ENCODE measurements at places on chromosomes 5 and 9.

- no peak for DNase-seq
Observed at GRCh38 chr5:5705010-5705409, 282.5 kb downstream of the ICE1 start.

DNA sequence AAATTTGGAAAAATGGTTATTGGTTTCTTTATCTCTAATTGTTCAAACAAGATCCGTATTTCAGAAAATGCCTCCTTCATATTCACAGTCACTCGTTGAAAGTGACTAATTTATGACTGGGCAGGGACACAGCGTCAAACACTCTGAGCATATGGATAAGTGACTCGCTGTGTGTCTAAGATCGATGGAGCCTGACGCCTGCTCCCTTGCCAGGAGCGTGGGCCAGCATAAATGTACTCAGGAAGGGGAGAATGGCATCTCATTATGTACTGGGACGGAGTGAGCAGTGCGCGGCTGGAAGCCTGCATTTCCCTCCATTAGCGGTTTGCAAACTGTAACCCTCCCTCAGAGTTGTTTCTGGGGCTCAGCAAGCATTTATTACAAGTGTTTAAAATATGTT lies 79.8 kb upstream of the CAST start:
- DNase-seq: no peak

- DNase-seq: no peak
Observed at GRCh38 chr5:15263406-15263805, 236.6 kb upstream of the FBXL7 start.

DNA sequence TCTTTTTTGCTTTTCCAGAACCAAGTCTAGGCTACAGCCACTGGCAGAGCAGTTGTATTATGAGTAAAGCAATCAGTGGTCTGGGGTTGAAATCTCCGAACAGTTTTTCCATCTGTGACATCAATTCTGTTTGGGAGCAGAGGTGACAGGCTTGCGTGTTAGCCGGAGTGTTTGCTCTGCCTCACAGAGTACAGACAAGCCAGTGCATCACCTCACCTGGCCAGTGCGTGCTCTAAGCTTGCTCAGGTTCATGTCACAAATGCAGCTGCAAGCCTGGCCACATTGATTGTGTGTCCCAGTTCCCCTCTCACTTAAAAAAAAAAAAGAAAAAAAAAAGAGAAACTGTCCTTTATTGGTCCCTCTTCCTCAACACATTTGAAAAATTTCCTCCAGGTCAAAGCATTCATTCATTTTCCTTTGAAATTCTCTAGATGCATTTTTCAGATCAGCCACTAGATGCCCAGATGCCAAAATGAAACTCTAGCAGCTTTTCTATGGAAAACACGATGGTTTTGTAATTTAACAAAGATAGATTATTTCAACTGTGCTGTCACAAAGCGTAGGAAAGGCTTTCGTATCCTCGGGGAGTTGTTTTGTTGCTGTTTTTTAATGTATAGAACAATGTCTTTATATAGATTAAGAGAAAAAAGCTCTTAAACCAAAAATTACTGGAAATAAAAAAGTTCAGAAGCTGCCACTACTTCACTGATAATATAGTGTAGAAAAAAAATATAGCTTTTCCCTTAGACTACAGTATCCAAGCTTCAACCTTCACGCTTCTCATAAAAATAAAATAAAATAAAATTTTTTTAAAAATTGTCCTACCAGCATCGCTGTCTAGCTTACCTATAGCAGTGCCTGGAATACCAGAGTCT lies 585.5 kb downstream of the TLE1 start:
- DNase-seq: no peak

DNA sequence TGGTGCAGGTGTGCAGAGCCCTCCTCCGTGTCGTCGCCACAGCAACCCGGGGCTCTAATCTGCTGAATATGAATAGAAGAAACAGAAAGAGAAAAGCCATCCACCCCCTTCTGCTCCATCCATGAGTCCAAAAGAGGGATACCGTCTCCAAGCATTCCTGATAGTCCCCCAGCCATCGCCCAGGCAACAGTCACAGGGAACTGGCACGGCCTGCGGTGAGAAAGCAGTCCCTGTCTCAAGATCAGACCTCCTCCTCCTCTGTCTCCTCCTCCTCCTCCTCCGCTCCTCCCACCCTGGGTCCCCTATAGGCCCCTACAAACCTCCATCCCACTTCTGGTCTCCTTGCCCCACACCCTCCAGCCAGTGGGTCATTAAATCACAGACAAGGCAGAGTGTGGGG lies 308.1 kb upstream of the MPDZ start:
- DNase-seq: no peak

DNA sequence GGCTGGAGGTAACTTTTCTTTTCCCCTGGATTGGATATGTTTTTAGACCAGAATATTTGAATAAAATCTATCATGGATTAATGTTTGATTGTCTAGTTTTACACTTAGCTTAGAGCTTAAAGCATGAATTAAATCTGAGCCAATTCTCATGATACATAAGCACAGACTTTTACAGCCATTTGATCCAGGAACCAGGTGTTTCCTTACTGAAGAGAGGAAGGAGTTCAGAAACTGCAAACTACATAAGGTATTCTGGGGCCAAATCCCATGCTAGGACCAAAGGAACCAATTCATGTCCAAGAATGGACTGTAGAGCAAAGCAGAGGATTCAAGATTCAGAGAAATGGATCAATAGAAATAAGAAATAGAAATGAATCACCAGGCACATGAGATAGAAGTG lies 360.4 kb upstream of the ZNF608 start:
- DNase-seq: no peak

DNA sequence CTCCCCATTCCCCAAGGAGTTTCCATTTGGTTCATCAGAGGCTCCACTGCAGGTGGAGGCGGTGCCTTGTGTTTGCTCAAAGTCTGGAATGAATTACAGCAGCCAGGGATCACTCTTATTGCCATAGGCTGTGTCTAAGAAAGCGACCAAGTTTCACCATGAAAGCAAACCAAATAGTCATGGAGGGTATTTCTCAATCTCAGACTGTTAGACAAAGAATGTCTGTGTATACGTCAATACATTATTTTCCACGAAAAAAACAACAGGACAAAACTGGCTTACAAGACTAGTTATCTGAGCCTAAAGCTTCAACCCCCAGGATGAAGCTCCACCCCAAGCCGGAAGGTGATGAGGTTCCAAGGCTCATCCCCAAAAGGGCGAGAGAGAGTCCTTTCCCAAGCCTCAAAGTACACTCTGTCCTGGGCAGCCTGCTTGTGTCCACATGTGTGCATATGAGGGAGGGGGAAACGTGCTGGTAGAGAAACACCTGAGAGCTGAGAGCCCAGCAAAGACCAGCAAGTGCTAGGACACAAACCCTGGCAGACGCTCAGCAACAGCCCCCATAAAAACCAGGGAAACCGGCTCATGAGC lies 4.3 kb downstream of the B4GALT1 start:
- peak; percentile 59 for DNase-seq

DNA sequence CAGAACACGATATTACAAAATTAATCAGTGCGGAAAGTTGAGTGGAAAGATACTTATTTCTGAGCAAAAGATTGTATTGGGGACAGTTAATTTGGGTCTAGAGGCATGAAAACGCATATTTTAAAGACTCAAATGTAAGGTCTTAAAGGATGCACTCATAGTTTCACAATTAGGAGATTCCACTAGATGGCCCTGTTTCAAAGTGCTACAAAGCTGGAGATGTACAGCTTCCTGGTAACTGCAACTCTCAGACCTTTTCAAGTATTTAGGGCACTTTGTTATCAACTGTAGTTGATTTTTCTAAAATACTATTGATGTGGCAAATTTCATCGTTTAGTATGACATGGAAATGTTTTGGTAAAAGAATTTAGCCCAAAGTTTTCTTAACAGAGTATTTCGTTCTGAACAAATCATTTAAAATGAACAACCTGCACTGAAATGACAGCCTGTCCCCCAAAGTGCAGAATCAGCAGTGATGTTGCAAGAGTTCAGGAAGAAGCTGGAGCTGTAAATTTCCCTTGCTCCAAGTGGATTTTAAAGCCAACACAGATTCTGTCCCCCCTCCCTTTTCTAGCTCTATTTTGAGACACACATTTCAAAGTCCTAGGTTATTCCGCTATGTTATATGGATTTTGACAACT lies 16.2 kb upstream of the NDUFB6 start:
- no peak for DNase-seq

DNA sequence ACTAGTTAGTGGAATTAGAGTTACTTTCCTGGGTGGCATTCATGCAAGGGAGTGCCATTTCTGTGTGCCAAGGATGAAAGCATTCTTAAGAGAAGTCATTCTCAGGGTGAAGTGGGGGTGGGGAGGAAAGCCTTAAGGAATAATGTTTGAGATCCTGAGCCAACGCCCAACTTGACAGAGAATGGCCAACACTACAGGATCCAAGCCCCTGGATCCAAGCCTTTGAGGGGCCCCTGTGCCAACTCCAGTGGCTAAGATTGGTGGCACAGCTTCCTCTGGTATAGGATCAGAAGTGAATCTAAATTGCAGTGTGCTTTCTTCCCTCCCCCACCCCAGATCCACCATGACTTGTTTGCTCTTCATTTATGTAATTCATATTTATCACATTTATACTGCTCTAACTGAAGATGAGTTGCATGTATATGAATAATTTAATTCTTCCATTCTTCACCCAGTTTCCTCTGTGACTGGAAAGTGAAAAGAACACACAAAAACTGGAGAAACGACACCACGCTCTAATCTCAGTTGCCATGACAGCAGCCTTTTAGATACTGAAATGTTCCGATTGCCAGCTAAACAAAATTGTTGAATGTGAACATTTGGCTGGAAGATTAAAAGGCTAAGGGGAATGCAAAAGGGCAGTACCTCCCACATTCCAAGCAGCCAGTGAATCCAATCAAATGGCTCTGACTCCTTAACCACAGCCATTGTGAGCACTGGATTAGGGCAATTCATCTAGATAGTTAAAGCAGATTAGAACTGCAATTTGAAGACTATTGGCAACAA lies 4.5 kb downstream of the ZNF608 start:
- DNase-seq: no peak

DNA sequence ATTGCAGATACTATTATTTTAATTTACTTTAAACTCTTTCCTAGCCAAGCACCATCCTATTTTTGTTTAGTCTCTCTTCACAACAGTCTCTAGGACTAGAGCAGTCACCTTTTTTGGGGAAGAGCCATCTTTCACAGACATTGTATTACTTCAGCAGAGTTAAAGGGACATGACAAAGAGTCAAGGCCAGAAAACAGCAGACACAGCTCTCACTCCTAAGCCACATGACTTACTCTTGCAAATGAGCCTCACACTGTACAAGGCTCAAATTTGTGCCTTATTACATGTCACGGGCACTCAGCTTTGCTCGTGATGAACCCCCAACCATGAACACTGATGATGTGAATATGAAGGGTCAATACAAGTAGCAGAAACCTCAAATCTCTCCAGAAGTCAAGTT lies 104.3 kb downstream of the ZNF608 start:
- no peak for DNase-seq

- DNase-seq: no peak
Observed at GRCh38 chr9:79300068-79300467, 271.7 kb upstream of the TLE4 start.

DNA sequence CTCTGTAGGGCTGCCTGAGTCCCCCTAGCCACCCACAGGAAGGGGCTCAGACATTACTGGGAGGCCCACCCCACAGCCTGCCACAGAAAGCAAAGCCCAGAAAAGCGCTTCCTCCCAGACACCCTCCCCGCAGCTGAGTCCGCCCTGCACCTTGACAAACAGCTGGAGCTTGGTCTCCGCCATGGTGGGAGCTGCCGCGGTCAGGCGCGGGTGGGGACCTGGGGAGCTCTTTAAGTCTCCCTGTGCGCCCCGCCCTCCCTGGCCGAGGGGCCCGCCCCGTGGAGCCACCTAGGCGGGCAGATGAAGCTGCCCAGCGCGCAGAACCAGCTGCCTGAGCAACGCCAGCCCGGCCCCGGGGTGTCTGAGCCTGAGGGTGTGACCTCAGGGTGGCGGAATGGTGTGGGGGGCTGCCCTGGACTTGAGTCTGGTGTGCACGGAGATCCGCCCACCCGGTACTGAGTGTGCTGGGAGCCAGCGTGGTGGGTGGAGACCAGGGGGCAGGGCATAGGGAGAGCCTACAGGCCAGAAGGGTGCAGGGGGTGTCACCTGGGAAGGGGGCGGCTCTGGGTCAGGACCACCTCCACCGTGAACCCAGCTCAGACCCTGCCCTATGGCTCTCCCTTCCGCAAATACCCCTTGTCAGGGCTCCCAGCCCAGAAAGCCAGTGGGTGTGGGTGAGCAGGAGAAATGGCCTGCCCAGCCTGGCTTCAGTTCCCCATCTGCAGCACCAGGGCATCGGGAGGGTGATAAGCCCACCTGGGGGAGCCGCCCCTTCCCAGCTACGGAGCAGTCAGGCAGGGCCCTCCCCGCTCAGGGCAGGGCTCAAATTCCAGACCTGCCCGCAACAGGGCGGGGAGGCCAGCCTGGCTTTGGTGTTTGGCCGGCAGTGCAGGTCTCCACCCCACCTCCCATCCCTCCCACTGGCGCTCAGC lies at the start of gene CLIC3:
Gene CLIC3 (minus strand): TSS at position 208 of the 932 bp plus-strand sequence. CDS start 25 bp downstream, at position 183.
- no peak for DNase-seq

DNA sequence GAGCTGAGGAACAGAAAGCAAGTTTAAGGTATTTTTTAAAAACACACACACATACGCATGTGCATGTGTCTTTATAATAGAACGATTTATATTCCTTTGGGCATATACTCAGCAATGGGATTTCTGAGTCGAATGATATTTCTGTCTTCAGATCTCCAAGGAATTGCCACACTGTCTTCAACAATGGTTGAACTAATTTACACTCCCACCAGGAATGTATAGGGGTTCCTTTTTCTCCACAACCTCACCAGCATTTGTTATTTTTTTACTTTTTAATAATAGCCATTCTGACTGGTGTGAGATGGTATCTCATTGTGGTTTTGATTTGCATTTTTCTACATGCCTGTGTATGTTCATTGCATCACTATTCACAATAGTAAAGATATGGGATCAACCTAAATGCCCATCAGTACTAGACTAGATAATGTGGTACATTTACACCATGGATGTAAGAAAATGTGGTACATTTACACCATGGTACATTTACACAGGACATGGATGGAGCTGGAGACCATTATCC lies 60.3 kb upstream of the MAP3K1 start:
- no peak for DNase-seq

GRCh38 chr5:151121665-151122064 lies 35.9 kb downstream of the ANXA6 start:
- DNase-seq: no peak

GRCh38 chr5:43619380-43619779 lies 16.4 kb downstream of the NNT start:
- DNase-seq: no peak
